Bronchial epithelial cell (primary cell): ENCODE measurements at places on chromosomes 6 and 20.
A peak's percentile ranks its signal among the peaks of the same experiment; 100 is the strongest.

- peak; percentile 85 for DNase-seq
Measured at GRCh38 chr20:49276161-49276960, 1.5 kb downstream of the ZNFX1 start.

DNA sequence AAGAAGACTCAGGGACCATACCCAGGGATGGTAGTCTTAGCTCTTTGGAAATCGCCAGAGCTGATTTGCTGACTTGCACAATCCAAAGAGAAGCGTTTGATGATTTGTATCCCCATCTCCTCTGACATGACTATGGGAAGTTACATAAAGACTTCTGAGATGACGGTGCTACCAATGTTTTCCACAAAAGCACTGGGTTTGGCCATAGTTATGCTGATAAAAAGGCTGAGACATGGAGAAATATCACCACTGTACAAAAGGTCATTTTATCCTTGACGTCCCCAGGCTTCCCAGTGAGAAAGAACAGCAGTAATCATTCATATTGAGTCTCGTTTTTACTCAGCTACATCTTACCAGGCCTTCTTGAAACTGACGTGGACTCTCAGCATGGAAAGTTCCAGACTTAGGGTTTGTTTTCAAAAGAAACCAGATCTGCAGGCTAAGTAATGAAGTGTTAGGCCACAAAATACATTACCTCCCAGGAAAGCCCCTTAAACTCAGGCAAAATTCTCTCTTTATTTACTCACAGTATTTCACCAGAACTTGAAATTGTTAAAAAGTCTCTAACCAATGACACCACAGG is 370.3 kb upstream of the JARID2 start:
- DNase-seq, result no peak

DNA sequence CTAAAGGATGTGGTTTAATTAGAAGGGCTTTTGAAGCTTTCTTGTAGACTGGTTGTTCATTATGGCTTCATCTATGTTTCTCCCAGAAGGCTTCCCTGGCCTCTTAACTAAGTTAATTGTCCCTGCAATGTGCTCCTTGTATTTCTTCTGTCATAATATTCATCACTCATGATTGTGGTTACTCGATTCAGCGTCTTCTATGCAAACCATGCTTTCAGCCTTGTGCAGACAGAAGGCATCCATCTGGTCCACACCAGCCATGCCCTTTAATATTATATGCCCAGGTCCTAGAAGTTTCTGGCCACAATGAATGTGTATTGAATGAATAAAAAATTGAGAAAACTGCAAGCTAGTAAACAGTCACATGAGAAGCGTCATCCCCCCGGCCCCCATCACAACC is 163.2 kb downstream of the KHDC1L start:
- DNase-seq, result no peak

DNA sequence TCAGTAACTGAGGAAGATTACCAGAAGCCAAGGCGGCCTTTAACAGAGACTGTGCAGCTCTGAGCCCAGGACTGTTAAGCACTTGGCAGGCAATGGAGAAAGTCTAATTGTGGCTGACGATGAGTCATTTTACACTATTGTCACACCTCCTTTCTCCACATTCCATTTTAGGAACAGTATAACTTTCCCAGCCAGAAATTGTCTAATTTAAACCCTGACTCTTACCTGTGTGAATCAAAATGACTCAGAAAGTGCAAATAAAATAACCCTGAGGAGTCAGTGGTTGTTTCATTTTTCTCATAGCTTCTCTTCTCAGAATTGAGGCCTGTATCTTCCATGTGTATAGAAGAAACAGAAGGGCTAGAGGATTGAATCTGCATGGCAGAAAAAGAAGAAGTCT is 40.0 kb upstream of the OPN5 start:
- DNase-seq, result peak; percentile 99

- DNase-seq, result no peak
Measured at GRCh38 chr6:148453906-148454305, 111.3 kb downstream of the SASH1 start.

DNA sequence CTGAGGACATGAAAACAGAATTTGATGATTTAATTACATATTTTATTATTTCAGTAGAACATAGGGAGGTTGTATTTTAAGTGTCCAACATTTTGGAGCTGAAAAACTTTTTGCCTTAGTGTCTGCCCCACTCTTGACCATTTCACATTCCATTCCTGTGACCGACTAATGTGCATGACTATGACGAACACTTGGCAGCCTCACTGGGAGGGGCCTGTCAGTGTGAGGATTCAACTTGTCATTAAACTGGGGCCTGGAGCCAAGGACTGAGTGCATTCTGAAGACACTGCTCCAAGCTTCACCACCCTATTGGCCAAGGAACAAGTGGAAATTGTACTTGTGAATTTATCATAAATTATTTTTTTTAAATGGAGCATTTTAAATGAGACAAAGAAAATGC is 661.3 kb downstream of the BCKDHB start:
- peak; percentile 65 for DNase-seq

- no peak for DNase-seq
Measured at GRCh38 chr20:25637247-25637646, 13.4 kb upstream of the NANP start.

DNA sequence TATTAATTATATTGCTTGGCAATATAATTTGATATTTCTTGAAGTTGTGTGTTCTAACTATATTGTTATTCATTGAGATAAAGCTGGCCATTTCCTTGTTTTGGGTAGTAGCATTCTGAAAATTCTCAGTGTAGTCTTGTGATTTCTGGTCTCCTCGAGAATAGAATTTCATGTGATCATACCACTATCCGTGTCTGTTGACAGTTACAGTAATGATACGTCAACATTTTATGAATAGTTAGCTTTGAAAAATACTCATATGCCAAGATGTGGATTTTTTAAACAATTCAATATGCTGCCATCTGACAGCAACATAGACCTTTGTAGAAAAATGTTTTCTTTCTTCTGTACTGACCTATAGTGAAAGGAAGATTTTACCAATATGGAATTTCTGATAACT is 723.7 kb upstream of the SLC35B3 start:
- no peak for DNase-seq

DNA sequence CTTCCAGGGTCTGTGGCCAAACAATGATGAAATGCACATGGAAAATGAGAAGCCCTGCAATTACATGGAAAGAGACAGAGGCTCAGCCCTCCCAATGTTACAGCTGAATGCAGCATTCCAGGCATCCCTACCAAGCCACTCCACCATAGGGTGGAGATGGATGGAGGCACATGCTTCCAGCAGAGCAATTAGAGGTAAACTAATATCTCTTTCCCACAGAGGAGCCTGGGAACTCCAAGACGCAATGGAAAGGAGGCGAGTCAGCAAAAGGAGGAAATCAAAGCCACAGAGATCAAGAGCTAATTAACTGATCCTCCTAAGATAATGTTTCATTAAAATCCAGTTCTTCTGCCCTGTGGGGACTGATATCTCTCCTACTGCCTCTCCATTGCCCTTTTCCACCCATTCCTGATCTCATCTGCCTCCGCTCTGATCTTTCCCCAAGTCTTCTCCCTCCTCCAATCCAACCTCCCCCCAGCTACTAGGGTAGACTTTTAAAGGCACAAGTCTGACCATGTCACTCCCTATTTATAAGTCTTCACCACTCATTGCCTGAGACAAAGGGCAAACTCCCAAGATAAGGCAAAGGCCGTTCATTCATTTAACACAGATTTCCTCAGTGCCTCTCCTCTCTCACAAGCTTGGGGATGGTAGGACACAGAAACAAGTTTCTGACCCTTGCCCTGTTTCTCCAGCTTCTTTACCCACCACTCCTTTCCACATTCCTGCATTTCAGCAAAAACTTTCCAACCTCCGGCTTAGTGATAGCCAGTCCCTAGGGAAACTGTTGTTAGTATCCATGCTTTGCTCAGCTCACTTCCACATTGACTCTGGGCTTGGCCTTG is 14.3 kb upstream of the KCNB1 start:
- DNase-seq, result no peak

GRCh38 chr6:35442693-35443092 is 9.4 kb upstream of the FANCE start:
- no peak for DNase-seq

DNA sequence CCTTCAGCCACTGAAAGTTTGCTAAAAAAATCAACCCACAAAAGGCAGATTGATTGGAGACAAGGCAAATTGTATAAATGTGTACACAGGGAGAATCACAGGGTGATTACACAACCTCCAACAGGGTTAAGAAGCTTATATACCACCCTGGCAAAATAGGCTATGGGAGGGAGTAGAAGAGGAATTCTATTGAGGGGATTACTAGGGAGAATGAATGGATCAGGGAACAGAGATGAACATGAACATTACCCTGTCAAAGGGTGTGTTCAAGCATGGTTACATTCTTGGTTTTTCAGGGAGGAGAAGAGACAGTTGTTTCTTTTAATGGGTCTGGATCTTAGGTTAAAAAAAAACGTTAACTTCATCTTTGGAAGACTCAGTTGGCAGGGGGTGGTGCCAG is 5.1 kb upstream of the MRS2 start:
- DNase-seq, result no peak

- no peak for DNase-seq
Measured at GRCh38 chr6:92297101-92297500, 1122.3 kb downstream of the EPHA7 start.

GRCh38 chr6:150238846-150239407 is 96.1 kb downstream of the PPP1R14C start:
- DNase-seq, result no peak

- peak; percentile 74 for DNase-seq
Measured at GRCh38 chr20:60695226-60696000, 556.6 kb upstream of the CDH4 start.

DNA sequence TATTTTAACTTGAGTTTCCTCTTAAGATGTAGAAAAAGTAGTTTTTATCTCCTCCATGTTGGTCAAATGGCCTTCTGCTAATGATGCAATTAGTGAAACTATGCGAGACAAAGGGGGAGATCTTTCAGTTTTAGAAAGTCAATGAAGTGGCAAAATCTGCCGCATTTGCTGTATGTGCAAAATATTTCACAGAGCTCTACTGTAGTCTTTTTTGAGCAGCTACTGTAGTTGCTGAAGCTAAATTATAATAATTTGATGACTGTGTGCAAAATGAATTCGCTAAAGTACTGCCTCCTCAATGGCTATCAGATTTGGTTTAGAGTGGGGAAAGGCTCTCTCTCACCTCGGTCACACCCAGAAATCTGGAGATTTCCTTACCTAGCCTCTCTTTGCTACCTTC is 267.6 kb upstream of the ZFP64 start:
- DNase-seq, result no peak

DNA sequence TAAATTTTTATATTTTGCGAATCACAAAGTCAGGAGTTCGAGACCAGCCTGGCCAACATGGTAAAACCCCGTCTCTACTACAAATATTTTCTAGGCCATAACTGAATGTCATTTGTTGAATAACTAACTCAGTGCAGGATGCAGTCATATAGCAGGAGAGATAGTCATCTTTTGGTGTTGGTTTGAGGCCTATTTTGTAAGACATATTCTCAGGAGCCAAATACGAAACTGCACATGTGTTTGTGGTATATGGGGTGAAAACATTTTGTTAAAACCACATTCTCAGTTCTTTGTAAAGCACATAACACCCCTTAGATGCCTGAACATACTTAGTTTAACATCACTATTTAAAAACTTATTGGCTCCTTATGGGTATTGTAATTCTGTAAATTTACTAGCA is 4.7 kb upstream of the ENPP5 start:
- no peak for DNase-seq

- DNase-seq, result peak; percentile 2
Measured at GRCh38 chr6:114140416-114140815, 169.5 kb upstream of the HDAC2 start.

GRCh38 chr6:17847203-17847760 is 140.2 kb downstream of the KIF13A start:
- DNase-seq, result no peak

GRCh38 chr6:142155895-142156757 is 9.1 kb downstream of the VTA1 start:
- DNase-seq, result peak; percentile 41

GRCh38 chr20:5636841-5637240 is 113.4 kb upstream of the SHLD1 start:
- DNase-seq, result no peak

DNA sequence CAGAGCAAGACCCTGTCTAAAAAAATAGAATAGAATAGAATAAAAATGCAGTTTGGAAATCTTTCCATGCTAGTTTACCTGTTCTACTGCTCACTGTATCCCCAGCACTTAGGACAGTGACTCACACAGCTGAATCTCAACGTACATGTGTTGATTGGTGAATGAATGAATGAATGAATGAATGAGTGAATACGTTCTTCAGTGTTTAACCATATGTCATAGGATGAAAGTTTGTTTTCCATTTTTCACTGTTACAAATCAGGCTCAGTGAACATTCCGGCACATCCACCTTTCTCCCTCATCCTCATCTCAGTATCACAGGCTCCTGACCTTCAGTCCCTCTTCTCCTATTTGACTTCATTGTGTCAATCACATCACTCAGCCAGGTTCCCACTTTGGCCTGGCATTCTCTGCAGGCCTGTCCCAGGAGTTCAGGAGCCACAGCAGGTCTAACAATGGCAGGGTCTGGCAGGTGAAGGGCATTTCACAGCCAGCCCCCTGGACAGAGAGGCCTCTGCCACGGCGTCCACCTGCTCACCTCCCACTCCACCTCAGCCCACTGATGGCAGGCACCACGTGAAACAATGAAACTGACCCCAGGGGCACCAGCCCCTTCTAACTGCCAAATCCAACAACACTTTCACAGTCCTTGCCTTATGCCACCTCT is 7.9 kb downstream of the ZC3H12D start:
- DNase-seq, result no peak

- DNase-seq, result peak; percentile 29
Measured at GRCh38 chr6:79005024-79005423, 73.0 kb downstream of the PHIP start.

GRCh38 chr6:149484733-149485700 is at the start of gene ZC3H12D:
TSS of gene ZC3H12D (minus strand) at chr6:149485014. CDS start at chr6:149474543, 10,471 bp downstream.
- DNase-seq, result no peak

- no peak for DNase-seq
Measured at GRCh38 chr6:130617658-130618057, 209.5 kb upstream of the SMLR1 start.

DNA sequence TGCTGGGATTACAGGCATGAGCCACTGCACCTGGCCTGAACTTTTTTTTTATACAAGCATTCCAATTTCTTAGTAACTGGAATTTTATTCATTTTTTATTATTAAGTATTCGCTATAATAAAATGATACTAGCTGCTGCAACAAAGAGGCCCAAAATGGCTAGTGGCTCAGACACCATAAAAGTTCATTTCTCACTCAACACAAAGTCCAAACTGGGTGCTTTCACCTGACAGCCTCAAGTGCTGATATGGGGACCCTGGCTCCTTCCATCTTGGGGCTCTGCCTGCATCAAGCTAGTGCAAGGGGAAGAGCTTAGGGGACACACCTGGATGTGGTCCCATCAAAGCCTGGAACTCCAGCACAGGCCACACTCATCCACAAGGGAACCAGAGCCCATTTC is 12.2 kb upstream of the NOP56 start:
- no peak for DNase-seq

DNA sequence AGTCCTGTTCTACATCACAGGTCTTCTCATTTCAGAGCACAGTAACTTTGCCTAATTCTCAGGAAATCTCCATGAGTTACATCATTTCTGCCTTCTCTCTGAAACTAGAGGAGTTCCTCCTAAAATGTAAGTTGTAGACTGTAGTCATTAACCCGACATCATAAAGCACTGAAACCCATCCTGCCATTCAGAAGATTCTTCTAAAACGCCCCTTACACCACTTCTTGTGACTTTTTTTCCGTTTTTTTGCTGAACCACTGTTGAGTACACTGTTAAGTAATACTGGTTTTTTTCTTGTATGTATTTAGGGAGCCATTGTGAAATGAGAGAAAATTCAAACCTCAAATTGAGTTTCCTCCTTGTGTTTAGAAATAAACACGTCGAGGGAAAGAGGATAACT is 117.3 kb downstream of the MAP3K4 start:
- no peak for DNase-seq
